HS-5 (cell line): ENCODE measurements at places on chromosomes 3 and 15.

DNA sequence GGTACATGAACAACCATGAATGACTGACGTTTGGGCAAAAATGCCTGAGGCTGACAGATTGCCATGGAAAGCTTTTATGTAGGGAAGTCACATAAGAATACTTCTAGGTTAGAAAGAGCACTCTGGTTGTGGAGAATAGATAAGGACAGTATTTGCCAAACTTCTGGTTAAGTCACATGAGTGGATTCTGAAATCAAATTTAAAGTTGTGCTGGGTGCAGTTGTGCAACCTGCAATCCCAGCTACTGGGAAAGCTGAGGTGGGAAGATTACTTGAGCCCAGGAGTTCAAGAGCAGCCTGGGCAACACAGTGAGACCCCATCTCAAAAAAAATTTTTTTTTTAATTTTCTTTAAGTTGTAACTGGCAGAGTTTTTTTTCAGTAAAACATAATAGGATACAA is 7.2 kb upstream of the ZNF148 start:
- DNase-seq: no peak

DNA sequence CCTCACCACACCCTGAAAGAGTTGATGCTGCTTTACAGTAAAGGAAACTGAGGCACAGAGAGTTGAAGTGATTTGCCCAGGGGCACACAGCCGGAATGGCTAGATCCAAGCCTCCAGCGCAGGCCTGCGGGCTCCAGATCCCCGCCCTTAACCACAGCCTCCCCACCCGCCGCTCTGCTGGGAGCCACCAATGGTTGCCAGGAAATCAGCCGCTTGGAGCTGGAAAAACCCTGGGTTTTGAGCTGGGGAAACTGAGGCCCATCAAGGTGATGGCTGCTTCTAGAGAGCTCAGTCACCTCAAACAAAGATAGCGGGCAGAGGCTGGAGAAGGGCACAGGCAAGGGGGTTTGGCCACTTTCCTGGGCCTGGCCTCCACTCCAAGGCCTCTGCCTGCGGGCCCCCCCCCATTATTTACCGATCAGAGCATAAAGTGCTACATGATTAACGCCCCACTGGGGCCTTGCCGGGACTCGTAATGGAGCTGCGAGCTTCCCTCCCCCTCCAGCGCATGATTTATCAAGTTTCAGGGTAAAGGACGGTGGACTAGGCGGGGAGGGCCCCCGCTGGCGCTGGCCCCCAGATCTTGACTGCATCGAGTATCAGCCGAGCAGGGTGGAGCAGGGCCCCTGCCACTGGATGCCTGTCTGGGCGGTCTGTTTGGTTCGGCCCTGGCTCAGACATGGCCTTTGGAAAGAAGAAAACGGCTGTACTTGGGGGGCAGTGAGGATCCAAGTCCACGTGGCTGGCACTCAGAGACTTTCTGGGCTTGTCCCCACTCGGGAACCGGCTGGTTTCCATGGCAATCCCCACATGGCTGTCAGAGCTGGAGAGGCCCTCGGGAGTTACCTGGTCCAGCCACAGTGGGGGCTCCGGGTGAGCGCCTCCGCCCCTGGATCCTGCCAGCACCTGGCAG is 9.1 kb downstream of the PLXND1 start:
- DNase-seq: no peak

DNA sequence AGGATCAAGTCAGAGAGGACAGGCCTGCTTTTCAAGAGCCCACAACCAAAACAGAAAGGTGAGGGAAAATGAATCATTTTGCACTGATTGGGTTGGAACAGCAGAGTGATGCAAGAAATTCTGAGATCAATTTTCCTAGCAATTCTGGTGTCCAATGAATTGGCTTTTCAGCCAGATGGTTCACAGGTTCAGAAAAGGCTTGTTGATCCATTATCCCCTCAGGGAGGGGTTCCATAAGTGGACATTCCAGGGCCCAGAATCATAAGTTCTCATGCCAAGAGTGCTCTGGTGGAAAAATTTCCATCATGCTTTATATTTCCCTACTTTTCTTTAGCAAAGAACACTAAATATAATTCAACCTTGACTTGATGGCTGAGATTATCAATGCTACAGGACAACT is 16.2 kb downstream of the RBP2 start:
- DNase-seq: no peak

GRCh38 chr3:98359250-98359649 is 5.6 kb downstream of the OR5K4 start:
- DNase-seq: no peak

DNA sequence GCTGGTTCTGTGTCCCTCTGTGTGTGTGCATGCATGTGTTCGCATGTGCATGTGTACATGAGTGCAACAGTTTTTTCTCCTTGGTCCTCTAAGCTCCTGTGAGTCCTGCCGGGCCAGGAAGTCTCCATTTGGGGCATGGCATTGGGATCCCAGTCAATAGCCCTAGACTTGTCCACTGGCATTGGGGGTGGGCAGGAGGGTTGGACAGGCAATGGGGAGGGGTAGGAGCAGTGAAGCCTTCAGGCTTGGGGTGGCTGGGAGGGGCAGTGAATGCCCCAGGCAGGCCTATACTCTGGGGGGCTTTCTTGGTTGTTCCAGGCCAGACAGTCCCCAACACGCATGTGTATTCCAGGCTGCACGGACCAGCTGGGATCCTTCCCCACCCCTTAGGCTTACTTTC is 15.6 kb upstream of the C15orf39 start:
- DNase-seq: no peak
